ENCODE measurements at places on chromosomes 1 and 21. TPM values are rescaled to one million over a fixed set of nuclear protein-coding genes. Genes with fewer than 3 reads are reported as not detected.

DNA sequence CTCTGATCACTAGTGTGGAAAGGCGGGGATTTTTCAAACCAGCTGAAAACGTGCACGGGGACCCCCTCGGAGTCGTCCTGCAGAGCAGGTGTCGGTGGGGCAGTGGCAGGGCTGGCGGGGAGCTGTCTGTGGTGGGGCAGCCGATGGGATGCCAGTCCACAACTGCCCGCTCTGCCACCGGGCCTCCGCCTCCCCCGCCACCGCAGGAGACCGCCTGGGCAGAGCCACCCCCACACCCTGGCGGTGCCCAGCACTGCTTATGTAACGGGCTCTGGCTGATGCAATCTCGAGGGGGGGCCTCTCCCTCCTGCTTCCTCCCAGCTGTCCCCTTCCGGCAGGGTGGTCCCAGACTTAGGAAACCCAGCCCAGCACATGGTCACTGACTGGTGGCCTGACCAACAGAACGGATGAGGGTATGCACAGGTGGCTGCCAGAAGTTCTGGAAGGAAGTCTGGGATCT, 9.3 kb downstream of the CHD5 start:
- peaks cover 15% of the 10 kb centered on the region for H3K4me1 ChIP-seq
- no peak overlapping the region for H3K4me3 ChIP-seq
- no peak overlapping the region for H3K27ac ChIP-seq
- no peak for DNase-seq
- H3K27me3 ChIP-seq, result peaks cover 22% of the 10 kb centered on the region

GRCh38 chr1:18776777-18777176, 82.7 kb downstream of the TAS1R2 start:
- no peak for DNase-seq
- no peak overlapping the region for H3K4me3 ChIP-seq
- H3K27me3 ChIP-seq, result peaks cover 34% of the 10 kb centered on the region

DNA sequence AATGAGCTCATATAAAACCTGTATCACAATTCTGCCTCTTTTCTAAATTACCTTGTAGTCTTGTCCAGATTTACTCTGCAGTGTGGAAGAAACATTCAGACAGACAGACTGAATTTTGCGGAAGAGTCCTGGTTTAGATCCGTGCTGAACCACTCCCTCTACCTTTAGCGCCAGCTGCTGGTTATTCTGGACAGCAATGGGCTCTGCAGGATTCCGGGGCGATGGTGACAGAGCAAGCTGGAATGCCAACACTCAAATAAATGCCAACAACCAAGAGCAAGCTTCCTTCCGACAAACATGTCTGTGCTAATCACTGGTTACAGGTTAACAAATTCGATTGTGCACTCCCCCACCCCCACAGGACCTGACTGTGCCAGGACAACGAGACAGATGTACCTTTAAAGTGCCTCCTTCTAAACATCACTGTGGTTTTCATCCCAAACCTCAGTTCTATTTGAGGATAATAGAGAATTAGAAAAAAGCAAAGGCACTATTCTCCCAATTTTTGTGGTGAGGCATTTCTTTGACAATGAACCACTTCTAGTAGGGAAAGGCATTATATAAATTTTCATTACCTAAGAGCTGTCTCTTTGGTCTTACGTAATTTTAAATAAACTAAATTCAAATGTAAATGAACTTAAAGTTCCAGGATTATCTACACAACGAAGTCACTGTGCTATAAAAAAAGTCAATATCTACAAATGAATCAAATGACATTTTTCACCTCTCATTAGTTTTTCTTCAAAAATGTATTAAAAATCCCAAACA, 90.4 kb downstream of the INTS7 start:
- peak; percentile 94 for DNase-seq
- peaks cover 31% of the 10 kb centered on the region for H3K4me1 ChIP-seq
- H3K4me3 ChIP-seq, result no peak overlapping the region
- no peaks in the 10 kb centered on the region for H3K27me3 ChIP-seq
- H3K36me3 ChIP-seq, result no peaks in the 10 kb centered on the region

GRCh38 chr1:194865383-194865782, 1679.0 kb upstream of the B3GALT2 start:
- H3K4me1 ChIP-seq, result no peaks in the 10 kb centered on the region
- no peak overlapping the region for H3K27ac ChIP-seq
- H3K36me3 ChIP-seq, result no peaks in the 10 kb centered on the region
- no peak for DNase-seq

DNA sequence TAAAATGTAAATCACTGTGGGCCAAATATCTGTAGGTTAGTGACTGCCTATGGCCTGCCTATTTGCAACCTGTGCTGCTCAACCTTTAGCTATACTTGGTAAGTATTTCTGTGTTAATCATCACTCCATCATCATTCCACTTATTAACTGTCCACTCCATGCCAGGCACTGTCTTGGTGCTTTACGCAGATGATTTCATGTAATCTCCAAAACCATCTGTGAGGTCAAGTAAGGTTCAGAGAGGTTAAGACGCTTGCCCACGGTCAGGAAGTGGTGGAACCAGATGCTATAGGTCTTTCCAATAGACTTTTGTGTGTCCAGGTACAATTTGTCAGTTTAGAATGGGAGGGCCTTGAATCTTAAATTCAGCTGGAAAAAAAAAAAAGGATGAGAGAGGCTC, 10.8 kb upstream of the PHACTR4 start:
- H3K36me3 ChIP-seq, result no peaks in the 10 kb centered on the region
- no peak overlapping the region for H3K27ac ChIP-seq

GRCh38 chr1:2592672-2593071, 6.1 kb downstream of the PRXL2B start:
- H3K27me3 ChIP-seq, result peaks cover 40% of the 10 kb centered on the region
- peaks cover 15% of the 10 kb centered on the region for H3K4me1 ChIP-seq
- no peaks in the 10 kb centered on the region for H3K36me3 ChIP-seq
- no peak overlapping the region for H3K4me3 ChIP-seq

GRCh38 chr21:15354516-15354915, 289.7 kb upstream of the NRIP1 start:
- peaks cover 27% of the 10 kb centered on the region for H3K4me1 ChIP-seq
- no peaks in the 10 kb centered on the region for H3K27me3 ChIP-seq
- H3K4me3 ChIP-seq, result no peak overlapping the region
- DNase-seq, result no peak
- no peak overlapping the region for H3K27ac ChIP-seq

Gene PTAFR
- 0.27 TPM for total RNA-seq

Gene GUCA2B
- not detected for total RNA-seq

Gene NUP210L
- total RNA-seq, result not detected
